Activated CD4-positive, alpha-beta T cell treated with anti-CD3 and anti-CD28 coated beads, Interleukin-2, amount 50 U/mL, for 4 hours (primary cell): ENCODE measurements at places on chromosomes 2 and 18.

GRCh38 chr2:147845411-147845971 is 662 bp downstream of the ACVR2A start:
- peak; percentile 13 for DNase-seq

GRCh38 chr18:37578182-37578678 is 12.6 kb upstream of the CELF4 start:
- DNase-seq, result no peak

DNA sequence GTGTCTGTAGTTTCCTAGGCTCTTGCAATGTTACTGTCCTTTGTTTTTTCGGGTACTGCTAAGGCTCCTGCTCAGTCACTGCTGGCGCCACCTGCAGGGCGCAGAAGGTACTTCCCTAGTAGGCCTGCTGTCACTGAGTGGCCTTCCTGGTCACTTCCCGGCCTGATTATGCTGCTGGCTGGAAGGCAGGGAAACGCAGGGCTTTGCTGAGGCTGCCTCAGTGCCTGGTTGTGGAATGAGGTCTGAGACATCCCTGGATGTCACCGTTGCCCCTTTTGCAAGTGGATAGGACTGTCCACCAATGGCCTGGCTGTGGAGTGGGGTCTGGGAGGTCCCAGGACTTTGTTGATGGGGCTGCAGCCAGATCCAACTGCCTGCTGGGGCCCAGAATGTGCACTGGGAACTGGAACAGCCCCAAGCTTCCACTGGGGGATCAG is 13.1 kb downstream of the DAW1 start:
- DNase-seq, result peak; percentile 45

DNA sequence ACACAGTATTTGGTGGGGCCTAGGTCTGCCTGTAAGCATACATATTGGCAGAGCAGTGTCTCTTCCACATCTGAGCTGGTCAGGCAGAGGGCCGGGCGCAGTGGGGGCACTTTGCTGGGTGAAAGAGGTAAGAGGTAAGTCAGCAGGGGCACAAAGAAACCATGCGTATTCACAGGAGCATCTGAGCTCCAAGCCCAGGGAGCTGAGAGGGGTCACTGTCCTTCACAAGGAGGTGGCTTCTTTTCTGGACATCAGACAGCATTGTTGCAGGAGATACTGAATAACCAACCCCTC is 201.7 kb downstream of the AGAP1 start:
- no peak for DNase-seq

- DNase-seq, result no peak
These were observed 92.1 kb downstream of the AOX1 start for GRCh38 chr2:200677721-200678532.

DNA sequence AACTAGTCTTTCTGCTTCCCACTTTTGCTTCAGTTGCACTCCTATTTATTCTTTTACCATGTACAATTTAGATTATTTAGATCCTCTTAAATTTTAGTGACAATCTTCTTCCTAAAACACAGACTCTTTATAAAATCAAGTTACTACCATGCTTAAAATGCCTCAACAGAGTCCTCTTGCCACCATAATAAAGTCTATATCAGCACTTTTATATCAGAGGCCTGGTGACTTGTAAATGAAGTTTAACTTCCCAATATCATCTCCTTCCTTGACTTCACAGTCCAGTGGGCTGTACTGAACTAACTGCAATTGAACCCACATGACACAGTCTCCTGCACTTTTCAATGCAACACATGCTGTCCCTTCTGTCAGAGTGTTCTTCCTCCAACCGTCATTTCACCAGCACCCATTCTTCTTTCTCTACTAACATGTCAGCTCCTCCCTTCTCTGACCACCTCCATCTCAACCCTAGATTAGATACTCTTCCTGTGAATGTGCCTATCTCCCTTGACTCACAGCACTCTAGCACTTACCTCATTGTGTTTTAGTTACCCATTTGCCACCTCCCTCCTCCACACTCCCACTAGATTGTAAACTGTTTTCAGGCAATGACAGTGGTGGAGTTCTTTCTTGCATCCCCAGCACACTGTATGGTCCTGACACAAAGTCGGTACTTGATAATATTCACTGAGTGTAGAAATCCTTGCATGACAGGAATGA is 414.9 kb downstream of the SATB2 start:
- no peak for DNase-seq
